MCF 10A (cell line): ENCODE measurements at places on chromosomes 2 and 18.

- DNase-seq: no peak
Observed at GRCh38 chr2:98426771-98427170, 17.9 kb upstream of the INPP4A start.

DNA sequence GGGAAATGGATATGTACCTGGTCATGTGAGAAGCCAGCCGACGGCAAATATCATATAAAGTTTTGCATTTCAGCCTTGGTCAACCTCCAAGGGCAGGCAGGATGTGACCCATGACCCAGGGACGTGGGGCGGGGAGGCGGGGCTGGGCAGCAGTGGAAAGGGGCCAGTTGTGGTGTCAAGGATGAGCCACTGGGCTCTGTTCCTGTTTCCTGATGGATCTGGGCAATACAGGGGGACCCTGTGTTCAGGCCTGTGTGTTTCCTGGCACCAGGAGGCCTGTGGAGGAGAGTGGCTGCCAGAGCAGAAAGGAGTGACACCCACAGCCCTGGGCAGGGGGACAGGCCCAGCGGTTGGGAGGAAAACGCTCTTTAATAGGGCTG lies 106.9 kb downstream of the GATA6 start:
- no peak for DNase-seq

GRCh38 chr2:235608200-235608887 lies 114.5 kb downstream of the AGAP1 start:
- DNase-seq: no peak

- DNase-seq: peak; percentile 30
Observed at GRCh38 chr2:1856922-1857321, 112.6 kb upstream of the PXDN start.

- DNase-seq: no peak
Observed at GRCh38 chr18:47262301-47263149, 11.1 kb upstream of the SKOR2 start.

DNA sequence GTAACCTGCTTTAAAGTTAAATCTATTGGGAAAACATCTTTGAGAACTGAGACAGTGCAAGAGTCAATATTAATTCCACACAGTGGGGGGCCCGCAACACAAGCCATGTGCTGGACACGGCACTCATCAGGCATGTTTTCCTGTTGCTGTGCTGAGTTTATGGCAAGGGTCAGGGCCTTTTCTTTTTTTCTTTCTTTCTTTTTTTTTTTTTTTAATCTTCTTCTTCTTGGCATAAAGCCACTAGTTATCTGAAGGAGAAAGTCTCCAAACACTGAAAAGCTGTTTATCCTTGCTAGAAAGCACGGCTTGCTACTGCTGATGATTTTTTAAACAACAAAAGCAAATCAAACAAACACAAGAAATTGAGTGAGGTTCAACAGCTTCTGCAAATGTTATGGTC lies 252.1 kb downstream of the ZNF521 start:
- DNase-seq: no peak

DNA sequence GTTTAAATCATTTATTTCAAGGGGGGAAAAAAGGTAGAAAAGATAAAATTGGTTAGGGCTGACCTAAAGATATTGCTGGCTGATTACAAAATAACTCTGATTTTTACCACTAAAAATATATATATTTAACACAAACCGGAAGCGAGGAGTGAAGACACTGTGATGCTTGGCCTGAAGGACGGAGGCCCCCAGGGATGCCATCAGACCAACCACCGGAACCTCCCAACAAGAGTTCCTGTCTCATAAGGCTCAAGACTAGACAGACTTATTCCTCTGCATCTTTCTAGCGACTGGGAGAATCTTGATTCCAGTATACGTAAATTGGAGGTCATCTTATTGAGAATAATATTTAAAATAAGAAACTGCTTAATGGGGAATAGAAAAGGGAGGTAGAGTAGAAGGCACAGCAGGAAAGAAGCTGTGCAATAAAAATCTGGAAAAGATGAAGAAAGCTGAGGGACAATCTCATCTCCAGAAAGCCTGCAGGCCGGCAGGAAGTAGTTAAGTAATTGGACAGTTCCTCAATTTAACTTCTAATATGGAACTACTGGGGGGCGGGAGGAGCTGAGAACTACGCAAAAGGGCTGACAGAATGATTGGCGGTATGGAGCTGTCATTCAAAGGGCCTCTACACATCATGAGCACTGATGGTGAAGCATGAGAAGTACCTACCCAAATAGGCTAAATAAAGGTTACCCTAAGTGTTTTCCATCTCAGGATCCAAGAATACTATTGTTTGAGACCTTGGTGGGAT lies 91.1 kb downstream of the DTNB start:
- DNase-seq: no peak

DNA sequence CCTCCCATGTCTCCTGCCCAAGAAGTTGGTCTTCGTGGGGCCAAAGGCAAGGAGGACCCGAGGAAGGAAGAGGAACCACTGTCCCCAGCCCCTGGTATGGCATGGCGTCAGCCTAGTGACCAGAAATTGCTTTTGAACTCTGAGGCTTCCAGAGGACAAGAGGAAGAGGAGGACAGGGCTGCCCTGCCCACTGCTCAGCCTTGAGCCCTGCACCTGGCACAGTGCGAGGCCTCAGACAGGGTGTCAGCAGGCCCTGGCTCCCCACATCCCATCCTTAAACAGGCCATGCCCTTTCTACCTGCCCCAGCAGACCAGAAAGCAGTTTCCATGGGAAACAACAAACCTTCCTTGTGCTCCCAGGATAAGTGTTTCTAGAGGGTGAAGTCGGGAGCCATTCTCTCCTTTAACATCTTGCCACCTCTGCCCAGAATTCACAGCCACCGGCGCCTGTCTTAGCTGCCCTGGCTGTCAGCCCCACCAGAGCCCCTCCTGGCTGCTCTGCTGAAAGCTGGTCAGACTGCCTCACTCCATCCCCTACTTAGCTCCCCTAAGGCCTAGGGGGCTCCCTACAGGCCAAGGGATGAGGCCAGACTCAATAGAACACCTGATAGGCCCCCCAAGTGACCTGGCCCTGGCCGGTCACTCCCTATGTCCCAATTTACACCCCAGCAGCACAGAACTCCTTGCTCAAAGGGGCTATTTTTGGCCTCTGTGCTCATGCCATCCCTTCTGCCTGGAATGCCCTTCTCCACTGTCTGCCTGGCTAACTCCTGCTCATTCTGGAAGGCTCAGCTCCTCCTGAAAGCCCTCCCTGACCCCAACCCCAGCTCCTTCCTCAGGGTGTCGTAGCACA lies 20.6 kb downstream of the ATOH8 start:
- DNase-seq: no peak

- no peak for DNase-seq
Observed at GRCh38 chr2:121731366-121731765, 5.3 kb downstream of the NIFK start.

- peak; percentile 44 for DNase-seq
Observed at GRCh38 chr2:234763002-234763873, 188.6 kb upstream of the SH3BP4 start.

- DNase-seq: no peak
Observed at GRCh38 chr2:241861264-241861663, 2.6 kb upstream of the PDCD1 start.

- DNase-seq: no peak
Observed at GRCh38 chr2:24509840-24510239, 18.8 kb downstream of the NCOA1 start.

GRCh38 chr18:33577685-33578517 lies at the start of gene ASXL3:
TSS of gene ASXL3 (plus strand) at chr18:33578219. CDS start at chr18:33578632, 413 bp downstream.
- DNase-seq: no peak

DNA sequence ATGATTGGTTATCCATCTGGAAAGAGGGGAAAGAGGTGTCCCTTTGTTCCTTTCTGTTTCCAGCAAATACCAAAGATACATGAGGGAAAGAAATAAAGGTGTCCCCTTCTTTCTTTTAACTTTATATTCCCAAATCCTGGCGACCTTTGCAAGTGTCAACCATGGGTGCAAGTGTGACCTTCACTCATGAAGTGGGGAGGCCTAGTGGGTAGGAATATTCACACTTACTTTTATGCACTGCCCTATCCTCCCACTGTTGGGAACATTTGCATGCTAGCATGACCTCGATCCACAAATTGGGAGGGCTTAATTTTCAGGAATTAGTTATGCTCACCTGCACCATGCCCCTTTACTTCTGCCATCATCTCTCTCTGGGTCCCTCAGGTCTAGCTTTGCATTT lies 70.2 kb upstream of the ZNF804A start:
- no peak for DNase-seq

GRCh38 chr2:128291161-128291843 lies 27.4 kb downstream of the HS6ST1 start:
- no peak for DNase-seq

GRCh38 chr2:9735335-9735734 lies 104.5 kb upstream of the YWHAQ start:
- no peak for DNase-seq

DNA sequence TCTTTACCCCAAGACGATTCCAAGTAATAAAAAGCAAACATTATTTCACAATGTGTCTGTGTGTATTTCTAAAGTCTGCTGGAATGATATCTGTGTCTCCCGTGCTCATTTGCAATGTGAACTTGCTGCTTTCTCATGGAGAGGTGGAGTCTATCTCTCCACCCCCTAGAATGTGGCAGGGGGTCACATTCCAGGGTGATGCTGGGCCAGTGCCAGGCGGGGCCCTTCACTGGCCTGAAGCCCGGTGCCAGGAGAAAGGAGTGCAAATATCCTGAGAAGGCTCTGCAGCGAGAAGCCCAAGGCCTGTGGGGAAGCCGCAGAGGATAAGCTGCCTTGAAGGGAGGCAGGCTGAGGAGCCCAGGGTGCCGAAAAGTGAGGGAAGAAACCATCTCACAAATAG lies 26.8 kb upstream of the LDLRAD4 start:
- DNase-seq: no peak

GRCh38 chr2:207813221-207813916 lies 43.7 kb upstream of the FZD5 start:
- DNase-seq: no peak

- DNase-seq: peak; percentile 27
Observed at GRCh38 chr2:31886700-31887099, 124.1 kb downstream of the MEMO1 start.

DNA sequence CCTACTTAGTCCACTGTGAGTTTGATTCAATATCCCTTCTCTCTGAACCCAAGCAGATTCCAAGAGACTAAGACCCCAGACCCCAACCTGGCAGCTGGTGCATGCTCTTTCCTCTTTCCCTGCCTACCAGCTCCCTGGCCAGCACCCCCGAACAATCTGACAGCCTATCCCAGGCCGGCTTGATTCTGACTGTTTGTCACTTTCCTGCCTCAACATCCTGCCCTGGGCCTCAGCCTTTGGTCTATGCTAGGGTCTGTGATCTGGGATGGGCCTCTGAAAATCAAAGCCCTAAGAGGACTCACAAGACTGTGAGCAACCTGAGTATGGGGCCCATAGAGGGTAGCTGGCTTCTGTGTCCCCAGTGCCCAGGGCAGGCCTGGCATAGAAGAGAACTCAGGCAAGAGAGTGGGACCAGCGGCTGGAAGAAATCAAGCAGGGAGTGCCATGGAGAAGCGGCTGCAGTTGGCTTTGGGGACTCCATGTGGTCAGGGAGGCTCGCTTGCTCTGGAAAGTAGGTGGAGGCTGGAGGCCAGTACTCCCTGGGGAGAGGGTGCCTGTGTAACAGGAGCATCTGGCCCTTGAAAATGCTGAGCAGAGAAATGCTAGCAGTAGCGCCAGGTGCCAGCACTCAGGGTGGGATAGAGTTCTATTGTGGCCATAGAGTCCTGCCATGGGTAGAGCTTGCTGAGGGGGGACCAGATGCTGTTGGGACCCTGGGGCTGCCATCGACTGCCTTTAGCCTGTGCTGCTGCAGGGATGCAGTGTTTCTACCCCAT lies 343.9 kb downstream of the DYSF start:
- no peak for DNase-seq

GRCh38 chr2:9269695-9270360 lies 63.2 kb downstream of the ASAP2 start:
- no peak for DNase-seq

GRCh38 chr2:223952280-223952968 lies 4.8 kb upstream of the MRPL44 start:
- DNase-seq: no peak

DNA sequence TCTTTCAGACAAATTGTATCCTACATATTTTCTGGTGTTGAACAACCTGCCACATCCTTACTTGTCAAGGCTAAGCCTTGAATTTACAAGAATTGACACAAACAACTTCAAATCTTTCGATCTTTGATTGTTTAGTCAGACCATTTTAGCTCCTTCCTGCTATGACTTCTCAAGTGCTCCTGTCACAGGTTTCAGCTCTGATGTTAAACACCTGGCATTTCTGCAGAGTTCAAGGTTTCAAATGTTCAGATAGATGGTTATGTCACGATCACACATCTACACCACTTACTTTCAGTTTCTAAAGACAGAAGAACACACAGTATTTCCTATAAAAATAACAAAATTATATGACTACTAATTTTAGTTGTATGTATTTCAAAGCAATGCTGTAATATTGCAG lies 84.0 kb downstream of the RND3 start:
- DNase-seq: no peak

DNA sequence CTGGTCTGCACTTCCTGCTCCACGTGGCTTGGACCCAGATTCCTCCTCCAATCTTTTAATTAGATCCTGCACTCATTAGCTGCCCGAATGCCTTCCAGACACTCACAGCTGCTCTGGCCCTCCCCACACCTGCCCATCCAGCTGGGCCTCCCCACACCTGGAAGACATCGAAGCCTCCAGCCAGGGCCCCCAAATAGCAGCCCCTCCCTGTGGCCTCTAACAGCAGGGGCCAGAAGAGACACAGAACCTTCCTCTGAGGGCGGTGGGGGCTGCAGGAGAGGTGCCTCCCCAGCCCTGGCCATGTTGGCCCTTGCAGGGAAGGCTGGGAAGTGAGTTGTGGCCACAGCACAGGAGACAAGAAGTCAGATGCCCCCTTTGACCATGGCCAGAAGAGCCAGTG lies 252.8 kb downstream of the DYSF start:
- DNase-seq: no peak

- peak; percentile 38 for DNase-seq
Observed at GRCh38 chr2:229090225-229090624, 180.9 kb downstream of the PID1 start.

DNA sequence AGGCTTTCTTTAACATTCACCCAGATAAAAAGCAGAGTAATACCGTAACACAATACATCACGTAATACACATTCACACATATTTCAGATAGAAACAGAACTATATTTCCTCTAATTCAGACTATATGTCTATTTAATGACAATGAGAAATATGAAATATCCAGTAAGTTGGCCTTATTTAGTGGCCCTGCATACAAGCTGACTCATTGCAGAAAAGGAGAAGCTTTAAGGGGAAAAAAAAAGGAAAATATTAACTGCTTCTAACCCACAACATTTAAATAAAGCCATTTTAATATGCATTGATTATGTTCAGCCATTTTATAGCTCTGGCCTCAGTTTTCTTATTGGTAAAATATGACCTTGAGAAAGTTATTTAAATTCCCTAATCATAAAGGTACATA lies 94.8 kb downstream of the PPP1R1C start:
- DNase-seq: no peak

- no peak for DNase-seq
Observed at GRCh38 chr2:239891698-239892097, 133.4 kb downstream of the NDUFA10 start.

- DNase-seq: no peak
Observed at GRCh38 chr2:58860586-58860985, 619.5 kb upstream of the FANCL start.
